Right cardiac atrium (tissue), 5 donors: ENCODE measurements at places on chromosomes 12 and 14. TPM values are rescaled to one million over a fixed set of nuclear protein-coding genes. Genes with fewer than 3 reads are reported as not detected.

BHLHE41 gene
- total RNA-seq = 26.8 TPM

DNA sequence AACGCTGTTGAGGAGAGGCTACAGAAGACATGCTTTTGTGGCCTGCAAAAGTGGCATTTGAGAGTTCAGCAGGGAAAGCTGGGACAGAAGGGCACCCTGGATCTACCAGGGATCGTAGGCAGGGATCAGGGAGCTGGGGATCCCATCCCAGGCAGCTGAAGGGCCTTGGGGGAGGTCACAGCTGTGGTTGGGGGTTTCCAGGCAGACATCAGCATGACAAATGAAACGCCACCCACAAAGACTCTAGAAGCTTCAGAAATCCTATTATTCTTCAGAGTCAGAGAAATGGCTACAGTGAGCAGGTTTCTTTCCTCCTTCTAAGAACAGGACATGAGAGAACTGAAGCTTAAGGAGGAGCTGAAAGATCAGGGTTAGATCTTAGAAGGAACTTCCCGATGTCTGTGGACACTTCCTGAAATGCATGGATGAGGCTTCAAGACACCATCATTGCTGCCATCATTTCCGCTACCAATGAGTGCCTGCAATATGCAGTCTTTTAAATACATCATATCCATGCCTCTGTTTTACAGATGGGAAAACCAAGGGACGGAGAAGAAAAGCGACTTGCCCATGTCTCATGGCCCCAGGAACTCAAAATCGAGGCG, 104.3 kb downstream of the RBM19 start:
- no peak for DNase-seq

GRCh38 chr12:20063116-20063515, 305.2 kb upstream of the PDE3A start:
- DNase-seq = no peak

- no peak for DNase-seq
Observed at GRCh38 chr14:61102549-61103466, 121.8 kb downstream of the SLC38A6 start.

GRCh38 chr12:114409852-114410600, 4.1 kb upstream of the TBX5 start:
- no peak for DNase-seq

GRCh38 chr14:47763188-47763854, 87.9 kb upstream of the MDGA2 start:
- no peak for DNase-seq

DNA sequence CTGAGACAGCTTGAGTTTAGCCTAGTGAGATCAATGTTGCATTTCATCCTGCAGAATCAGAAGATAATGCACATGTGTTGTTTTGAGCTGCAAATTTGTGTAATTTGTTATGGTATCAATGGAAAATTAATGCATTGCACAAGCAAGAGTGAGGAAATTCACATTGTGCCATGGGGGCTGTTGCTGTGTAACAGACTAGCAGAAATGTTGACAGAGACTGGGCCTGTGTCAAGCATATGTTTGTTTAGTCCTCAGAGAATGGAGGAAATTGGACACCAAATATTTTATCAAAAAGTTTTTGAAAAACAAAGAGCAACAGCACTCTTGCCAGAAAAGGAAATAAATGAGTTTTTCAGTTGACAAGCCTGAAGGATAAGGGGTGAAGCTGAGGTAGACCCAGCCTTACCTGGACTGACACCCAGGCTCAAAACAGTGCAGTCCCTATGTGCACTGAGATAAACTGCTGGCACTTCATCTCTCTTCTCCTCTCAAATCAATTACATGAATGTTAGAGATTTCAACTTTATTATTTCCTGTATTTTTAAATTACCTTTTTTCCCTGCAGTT, 1150.0 kb downstream of the FSCB start:
- DNase-seq = no peak

DNA sequence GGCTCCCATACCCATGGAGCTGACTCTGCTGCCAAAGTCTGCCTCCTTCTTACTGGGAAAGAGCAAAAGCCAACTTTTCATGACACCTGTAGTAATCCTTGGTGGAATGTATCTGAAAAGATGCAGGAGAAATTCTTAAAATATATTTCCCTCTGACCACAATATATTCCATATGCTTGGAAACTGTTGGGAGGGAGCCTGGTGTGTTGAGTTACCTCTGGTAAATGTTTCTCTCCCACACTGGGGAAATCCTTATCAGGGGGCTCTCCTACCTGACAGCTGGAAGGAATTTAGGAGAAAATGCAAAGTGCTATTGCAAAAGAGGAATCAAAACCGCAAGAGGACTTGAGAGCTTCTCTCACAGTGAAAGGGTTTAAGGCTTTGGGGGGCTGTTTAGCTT, 139.4 kb downstream of the TBX5 start:
- no peak for DNase-seq

- DNase-seq = no peak
Observed at GRCh38 chr14:65354715-65355114, 57.8 kb upstream of the FUT8 start.

CLEC7A gene
- total RNA-seq = 11.7 TPM

DNA sequence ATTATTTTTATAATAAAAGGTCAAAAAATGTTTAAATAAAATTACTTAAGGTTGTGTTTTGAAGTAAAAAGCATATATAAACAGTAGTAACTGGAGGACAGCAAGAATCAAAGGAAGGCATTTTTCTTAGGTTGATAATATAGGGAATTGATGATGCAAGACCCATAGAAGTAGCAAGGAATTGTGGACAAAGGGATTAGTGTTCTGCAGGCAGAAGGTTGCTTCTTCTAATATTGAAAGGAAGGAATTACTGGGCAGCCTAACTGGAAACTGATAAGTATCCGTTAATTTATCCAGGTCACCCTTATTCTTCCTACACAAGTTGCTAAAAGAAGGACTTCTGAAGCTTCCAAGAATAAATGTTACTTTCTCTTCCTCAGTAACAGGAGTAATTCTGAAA, 54.5 kb upstream of the ALX1 start:
- DNase-seq = no peak

KLHL33 gene
- total RNA-seq = 1.7 TPM

DNA sequence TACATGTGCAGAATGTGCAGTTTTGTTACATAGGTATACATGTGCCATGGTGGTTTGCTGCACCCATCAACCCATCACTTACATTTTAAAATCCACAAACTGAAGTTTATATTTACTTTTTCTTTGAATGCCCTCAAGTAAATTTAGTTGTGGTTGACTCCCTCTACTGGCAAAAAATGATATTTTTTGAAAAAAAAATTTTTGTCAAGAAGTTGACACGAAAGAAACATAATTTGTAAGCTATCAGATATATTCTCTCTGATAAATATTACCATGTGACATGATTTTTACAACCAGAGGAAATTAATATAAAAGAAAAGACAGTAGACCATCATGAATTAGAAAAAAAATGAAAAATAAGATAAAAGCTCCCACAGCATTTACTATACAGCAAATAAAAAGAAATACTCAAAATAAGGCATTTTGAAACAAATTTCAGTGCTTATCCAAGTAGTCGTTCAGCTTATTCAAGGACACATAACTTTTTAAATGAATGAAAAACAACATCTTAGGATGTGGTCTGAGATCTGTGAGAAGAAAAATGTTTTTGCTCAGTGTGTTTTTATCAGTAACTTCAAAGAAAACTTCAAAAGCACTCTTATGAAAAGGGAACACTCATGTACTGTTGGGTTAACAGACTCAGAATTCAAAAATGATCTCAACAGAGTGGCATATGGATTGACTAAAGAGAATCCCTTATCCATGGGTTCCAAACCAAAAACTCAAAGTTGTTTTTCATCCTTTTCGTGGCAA, 30.0 kb upstream of the GRIP1 start:
- no peak for DNase-seq

- DNase-seq = peak; percentile 84
Observed at GRCh38 chr12:120903412-120904196, 554 bp downstream of the SPPL3 start.

UNG gene
- total RNA-seq = 10.3 TPM

DNA sequence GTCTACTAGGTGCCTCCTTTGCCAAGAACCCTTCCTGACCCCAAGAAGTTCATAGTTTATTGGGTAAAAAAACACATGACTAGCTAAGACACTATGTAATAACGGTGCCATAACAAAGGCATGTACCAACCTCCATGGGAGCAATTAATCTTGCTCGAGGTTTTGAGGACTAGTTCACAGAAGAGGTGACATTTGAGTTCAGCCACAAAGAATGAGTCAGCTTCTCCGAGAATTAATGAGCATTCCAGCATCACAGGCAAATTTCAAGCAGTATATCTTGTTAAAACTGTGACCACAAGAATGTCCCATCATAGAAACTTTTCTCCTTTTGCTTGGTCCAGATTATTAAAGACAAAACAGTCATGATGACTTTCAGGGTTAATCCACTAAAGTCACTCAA, 113.0 kb upstream of the RAP1B start:
- DNase-seq = no peak

DNA sequence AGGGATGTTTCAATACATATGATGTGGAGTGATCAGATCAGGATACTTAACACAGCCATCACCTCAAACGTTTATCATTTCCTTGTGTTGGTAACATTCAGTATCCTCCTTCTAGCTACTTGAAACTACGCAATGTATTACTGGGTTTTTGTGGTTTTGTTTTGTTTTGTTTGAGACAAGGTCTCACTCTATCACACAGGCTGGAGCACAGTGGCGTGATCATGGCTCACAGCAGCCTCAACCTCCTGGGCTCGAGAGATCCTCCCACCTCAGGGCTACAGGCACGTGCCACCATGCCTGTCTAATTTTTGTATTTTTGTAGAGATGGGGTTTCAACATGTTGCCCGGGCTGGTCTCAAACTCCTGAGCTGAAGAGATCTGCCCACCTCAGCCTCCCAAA, 70.2 kb upstream of the BCL11B start:
- no peak for DNase-seq

LUM gene
- 261 TPM for total RNA-seq

IRF2BPL gene
- total RNA-seq = 53.8 TPM

DNA sequence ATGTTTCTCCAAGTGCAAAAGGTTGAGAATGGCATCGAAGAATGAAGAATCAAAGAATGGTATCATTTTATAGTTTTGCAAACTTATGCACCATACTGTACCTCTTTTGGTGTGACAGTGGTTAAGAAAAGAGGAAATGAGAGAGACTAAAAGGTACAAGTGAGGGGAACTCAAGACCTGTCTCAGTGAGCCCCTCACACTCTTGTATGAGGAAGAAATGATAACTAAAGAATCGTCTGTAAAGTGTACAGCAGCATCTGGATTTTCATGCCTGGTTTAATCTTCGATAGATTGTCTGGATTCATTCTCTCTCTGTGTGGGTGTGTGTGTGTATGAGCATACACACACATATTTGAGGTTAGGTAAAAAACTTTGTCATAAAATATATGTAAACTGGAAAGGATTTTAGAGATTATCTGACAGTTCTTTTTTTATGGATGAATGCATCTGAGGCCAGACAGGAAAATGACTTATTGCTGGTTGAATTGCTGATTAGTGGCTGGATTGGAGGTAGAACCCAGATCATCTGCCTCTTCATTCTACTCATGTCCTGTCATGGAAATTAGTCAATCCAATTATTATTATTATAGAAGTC, 16.0 kb upstream of the SLC38A2 start:
- no peak for DNase-seq

GRCh38 chr12:106908561-106908960, 47.1 kb upstream of the TMEM263 start:
- DNase-seq = no peak

- no peak for DNase-seq
Observed at GRCh38 chr12:46480724-46481123, 108.2 kb upstream of the SLC38A2 start.

DNA sequence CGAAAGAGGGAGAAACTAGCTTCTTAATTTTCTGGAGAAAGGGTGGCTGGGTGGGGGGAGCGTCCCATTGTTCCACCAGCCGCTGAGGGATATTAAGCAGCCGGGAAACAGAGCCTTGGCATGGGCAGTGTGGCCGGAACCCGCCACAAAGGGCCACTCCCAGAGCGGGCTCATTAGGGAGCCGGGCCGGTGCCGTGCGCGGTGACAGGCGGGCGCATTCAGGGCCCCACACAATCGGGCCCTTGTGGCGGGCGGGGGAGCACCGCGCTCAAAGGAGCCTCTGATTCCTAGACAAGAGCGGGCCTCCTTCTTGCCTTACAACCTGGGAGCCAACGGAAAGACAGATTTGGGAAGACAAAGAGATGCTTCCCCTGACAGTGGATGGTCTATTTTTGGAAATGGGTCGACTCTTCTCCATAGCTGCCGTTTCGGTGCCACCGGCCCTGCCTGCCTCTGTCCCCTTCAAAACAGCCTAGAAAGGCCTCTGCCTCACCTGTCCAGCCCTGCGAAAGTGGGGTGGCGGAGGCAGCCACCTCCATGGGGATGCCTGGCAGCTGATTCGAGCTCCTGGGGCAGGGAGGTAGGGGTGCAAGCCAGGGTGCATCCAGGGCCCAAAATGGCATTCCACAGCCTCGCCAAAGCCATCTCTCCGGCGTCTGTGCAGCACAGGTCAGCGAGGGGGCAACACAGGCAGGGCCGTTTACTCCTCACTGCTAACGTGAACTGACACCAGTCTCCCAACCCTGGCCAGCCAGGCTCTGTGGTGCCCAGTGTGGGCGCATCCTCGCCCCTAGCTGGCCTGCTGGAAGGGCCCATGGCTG, 10.9 kb downstream of the CCDC85C start:
- DNase-seq = peak; percentile 69

GLS2 gene
- total RNA-seq = 0.42 TPM

- DNase-seq = no peak
Observed at GRCh38 chr12:29531471-29531870, 34.0 kb upstream of the OVCH1 start.

NRXN3 gene
- 4.7 TPM for total RNA-seq

- no peak for DNase-seq
Observed at GRCh38 chr12:54139019-54139418, 49.8 kb downstream of the SMUG1 start.

DNA sequence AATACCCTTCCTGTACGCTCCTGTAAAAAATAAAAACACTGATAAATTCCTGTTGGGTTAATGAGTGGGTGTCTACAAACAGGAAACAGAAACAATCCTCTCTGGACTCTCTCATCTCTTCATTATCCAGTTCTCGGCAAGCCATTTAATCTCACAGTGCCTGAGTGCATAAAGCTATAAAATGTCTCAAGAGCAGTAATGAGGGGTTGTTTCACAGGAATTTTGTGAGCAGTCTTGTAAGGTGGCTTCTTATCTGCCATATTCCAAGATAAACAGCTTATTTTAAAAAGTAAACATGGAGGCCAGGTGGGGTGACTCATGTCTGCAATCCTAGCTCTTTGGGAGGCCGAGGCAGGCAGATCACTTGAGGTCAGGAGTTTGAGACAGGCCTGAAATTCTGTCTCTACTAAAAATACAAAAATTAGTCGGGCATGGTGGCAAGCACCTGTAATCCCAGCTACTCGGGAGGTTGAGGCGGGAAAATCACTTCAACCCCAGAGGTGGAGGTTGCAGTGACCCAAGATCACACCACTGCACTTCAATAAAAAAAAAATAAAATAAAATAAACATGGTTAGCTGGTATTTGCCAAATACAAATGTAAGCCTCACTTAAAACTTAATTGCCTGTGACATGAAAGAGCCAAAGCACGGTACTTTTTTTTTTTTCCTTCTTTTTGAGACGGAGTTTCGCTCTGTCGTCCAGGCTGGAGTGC, 54.0 kb downstream of the CLIP1 start:
- no peak for DNase-seq

GRCh38 chr12:128606538-128606937, 217.2 kb downstream of the SLC15A4 start:
- DNase-seq = no peak

GRCh38 chr12:33116284-33116683, 219.7 kb upstream of the PKP2 start:
- no peak for DNase-seq

- DNase-seq = no peak
Observed at GRCh38 chr12:75735853-75736252, 224.4 kb upstream of the KRR1 start.

TTC6 gene
- not detected for total RNA-seq

SLC10A1 gene
- not detected for total RNA-seq

SYCP3 gene
- not detected for total RNA-seq

ERH gene
- total RNA-seq = 129 TPM

TRAFD1 gene
- total RNA-seq = 24.1 TPM
